Panc1 (cell line): ENCODE measurements at places on chromosomes 4 and X.
A peak's percentile ranks its signal among the peaks of the same experiment; 100 is the strongest.

GRCh38 chrX:141341341-141341740, 99.0 kb upstream of the SPANXC start:
- peak; percentile 5 for DNase-seq

GRCh38 chr4:87843936-87844335, 11.2 kb downstream of the MEPE start:
- no peak for DNase-seq

DNA sequence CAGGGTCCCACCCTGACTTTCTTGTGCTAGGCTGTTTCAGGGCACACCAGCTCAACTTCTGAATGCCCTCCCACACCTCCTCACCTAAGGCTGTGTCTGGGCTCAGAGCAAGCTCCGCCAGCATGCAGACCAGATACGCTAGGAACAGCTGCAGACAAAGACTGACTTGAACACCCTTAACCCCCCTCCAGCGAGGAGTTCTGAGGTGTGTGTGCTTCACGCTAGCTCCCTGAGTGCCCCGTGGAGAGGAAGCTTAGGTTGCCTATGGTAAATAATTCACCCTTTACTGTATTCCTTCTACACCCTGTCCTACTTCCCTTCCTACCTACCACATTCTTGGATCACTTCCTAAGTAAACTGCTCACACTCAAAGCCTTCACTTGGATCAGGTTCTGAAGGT, 115.0 kb downstream of the VCX3B start:
- DNase-seq = no peak

DNA sequence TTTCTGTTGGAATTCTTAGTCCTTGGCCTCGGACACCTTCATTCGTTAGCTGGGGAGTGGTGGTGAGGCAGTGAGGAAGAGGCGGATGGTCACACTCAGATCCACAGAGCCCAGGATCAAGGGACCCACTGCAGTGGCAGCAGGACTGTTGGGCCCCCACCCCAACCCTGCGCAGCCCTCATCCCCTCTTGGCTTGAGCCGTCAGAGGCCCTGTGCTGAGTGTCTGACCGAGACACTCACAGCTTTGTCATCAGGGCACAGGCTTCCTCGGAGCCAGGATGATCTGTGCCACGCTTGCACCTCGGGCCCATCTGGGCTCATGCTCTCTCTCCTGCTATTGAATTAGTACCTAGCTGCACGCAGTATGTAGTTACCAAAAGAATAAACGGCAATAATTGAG, 23.4 kb downstream of the PIGG start:
- DNase-seq = no peak

- DNase-seq = no peak
Observed at GRCh38 chrX:9258421-9259104, 206.3 kb upstream of the TBL1X start.

- no peak for DNase-seq
Observed at GRCh38 chr4:97152149-97152548, 991.1 kb downstream of the STPG2 start.

GRCh38 chr4:161829591-161829990, 334.2 kb downstream of the FSTL5 start:
- no peak for DNase-seq

GRCh38 chr4:3238721-3239120, 10.2 kb upstream of the MSANTD1 start:
- no peak for DNase-seq

- DNase-seq = no peak
Observed at GRCh38 chr4:25862411-25863346, at the start of gene SEL1L3. Gene SEL1L3, minus strand, starts transcription at chr4:25862988. Its CDS starts 152 bp downstream, at chr4:25862836.

GRCh38 chr4:79682161-79682560, 274.1 kb upstream of the GK2 start:
- DNase-seq = no peak

DNA sequence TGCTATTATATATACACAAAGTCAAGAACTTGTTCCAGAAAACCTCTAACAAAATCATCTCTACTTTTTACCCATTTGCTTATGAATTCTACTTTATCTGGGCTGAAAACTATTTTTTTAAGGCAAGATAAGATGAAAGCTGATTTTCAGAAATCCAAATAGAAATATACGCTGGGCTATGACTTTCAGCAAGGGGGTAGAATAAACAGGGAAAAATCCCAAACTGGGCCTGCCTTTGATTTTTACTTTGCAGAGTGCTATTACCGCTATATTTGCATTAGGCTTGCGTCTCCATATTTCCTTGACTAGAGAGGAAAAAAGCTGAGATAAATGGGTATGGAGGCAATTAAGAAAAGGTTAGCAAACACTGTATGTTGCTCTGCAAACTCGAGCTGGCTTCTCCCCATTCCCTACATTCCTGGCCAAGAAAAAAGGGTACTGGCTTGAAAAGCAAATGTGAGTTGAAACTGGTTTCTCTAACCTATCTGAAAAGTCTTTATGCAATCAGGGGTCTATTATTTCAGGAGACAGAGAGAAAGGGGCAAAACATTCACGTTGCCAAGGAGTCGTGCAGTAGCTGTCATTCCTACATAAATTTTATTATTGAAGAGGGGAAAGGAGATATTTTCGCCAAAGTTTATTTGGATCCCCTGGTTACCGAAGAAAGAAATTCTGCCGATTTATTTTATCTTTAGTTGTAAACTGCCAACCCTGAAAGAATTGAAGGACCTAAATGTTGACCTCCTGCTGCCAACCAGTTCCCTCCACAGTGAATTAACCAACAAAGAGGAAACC, 2.2 kb downstream of the TMEM47 start:
- no peak for DNase-seq

DNA sequence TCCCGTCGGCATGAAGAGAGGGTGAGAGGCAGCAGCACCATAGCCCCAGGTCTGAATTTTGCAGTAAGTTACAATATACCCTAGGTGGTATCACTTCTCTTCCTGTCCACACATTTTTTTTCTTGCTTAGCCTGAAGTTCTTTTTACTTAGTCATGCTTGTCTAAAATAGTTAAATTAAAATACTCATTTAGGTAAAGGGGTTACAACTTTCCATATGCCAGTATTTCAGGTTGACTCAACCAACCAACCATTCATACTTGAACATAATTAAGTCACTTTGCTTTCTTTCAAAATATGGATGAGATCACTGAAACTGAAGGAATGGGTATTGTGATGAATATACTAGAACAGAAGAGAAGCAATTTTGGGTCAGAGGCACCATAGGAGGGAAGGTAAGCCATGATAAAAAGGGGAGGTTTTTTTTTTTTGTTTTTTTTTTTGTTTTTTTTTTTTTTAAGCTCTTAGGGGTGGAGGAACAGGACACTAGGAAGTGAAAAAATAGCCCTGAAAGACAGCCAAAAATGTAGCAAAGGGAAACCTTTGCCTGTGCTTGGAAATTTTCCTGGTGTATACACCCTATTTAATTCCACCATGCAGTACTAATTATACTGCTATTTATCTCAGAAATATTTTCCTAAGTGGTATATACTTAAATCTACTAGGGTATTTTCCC, 41.8 kb downstream of the RPS6KA3 start:
- DNase-seq = no peak

- no peak for DNase-seq
Observed at GRCh38 chr4:158234671-158235070, 24.4 kb downstream of the TMEM144 start.

DNA sequence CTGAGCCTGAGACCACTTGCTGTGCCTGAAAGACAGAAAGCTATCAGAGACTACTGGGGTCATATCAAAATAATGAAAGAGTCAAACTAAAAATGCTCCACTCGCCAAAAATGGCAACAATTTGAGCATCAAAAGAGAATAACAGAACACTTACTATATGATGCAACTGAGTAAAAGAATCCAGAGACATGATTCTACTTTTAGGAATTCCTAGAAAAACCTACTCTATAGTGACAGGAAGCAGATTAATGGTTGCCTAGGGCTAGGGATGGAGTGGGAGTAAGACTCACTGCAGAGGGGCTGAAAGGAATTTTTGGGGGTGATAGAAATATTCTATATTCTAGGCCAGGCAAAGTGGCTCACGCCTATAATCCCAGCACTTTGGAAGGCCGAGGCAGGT, 29.4 kb upstream of the SLAIN2 start:
- no peak for DNase-seq

GRCh38 chr4:185700630-185701029, 111.4 kb downstream of the SORBS2 start:
- no peak for DNase-seq

DNA sequence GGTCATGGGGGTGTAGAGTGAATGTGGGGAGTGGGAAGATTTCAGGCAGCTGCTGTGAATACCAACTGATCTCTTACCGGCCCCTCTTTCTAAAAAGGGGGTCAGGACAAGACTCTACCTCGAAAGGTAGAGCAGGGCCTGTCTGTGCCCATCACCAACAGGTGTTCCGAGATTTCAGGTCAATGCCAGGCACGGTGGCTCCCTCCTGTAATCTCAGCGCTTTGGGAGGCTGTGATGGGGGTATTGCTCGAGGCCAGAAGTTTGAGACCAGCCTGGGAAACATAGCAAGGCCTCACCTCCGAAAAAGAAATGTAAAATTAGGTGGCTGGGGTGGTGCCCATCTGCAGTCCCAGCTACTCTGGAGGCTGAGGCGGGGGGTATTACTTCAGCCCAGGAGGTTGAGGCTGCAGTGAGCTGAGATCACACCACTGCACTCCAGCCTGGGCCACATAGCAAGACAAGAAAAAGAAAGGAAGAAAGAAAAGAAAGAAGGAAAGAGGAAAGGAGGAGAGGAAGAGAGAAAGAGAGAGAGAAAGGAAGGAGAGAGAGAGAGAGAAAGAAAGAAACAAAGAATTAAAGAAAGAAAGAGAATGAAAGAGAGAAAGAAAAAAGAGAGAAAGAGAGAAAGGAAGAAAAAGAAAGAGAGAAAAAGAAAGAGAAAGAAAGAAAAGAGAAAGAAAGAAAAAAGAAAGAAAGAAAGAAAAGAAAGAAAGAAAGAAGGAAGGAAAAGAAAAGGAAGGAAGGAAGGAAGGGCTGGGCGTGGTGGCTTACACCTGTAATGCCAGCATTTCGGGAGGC, 50.1 kb downstream of the CRLF2 start:
- no peak for DNase-seq

DNA sequence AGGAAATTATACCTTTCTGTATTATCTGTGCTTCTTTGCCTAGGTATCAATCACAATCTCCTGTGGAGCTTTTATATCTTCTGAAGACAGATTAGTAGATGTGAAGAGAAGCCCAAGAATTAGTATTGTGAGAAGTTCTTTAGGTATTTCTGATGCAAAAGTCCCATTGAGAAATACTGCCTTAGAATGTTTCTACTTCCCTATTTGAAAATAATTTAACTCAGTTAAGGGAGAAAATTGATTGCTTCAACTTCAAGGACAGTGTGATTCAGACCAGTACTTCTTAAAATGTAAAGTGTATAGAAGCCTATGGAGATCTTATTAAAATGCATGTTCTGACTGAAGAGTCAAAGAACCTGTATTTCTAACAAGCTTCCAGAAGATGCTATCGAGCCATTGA, 9.0 kb downstream of the EIF1AX start:
- no peak for DNase-seq

DNA sequence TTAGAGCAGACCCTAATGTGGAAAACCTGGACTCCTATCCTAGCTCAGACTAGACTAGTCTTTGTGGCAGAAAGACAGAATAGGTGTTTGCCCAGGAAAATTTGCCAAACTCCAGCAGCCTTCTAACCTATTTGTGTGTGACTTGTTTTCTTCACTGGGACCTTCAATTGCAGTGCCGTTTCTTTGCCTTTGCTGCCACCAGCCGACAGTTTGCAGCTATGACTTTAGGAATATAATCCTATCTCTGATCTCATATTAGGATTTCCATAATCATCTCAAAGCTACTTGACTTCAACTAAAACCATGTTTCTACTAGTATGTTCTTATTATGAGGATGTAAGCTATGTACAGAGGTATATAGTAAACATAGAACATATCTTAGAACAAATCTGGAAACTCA, 60.2 kb upstream of the PGAM4 start:
- DNase-seq = no peak

DNA sequence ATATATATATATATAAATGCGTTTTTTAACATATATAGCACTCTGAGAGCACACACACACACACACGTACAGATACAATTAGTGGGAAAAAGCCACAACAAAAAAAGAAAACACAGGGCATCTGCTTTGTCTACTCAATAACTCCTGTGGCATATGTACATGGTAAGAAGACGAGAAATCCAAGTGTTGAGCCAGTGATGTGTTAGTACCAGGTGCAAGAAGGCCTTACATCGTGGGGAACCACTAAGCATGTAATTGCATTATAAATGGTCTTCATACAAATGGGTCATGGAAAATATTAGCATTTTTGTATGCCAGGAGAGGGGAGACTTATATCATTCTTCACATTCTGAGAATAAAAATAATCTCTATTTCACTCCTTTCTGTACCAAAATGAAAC, 62.7 kb upstream of the FAM47B start:
- no peak for DNase-seq

DNA sequence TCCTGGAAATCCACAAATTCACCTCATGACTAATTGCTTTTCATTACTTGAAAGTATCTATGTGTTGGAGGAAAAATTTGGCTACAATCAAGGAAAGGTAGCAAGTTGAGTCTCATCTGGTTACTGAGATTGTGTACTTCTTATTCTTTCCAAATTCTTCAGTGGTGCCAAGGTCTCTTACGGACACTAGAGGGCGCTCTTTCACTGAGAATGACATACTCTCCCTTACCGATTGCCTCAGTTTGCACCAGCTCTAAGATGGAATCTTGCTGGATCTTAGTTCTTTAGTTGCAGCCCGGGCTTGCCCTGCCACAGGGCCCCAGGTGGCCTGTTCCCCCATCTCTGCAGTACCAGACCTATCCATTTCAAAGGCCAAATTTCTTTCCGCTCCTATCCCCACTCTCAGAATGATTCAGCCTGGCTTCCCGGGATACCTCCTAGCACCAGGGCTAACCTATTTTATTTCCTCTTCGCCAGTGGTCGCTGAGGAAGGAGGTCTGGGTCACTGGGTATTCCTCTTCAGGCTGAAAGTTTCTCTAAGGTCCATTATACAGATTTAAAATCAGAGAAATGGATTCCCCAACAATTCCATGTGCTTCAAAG, 24.6 kb upstream of the GPR50 start:
- DNase-seq = peak; percentile 58

DNA sequence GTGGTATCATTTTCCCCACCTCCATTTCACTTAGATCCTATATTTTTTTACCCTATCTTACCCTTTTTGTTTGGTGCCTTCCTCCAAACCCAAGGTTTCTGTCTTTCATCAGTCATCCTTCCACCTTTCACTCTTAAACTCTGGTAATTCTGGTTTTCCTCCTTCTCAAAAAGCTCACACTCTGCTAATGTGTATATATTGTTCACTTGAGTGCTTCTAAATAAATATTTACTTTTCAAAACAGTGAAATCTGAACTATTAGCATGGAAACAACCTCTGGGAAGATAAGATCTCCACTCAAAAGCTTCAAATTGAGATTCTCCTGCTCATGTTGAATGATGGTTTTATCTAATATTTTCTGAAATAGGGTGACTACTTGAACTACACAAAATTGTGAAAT, 21.5 kb downstream of the XIAP start:
- no peak for DNase-seq

DNA sequence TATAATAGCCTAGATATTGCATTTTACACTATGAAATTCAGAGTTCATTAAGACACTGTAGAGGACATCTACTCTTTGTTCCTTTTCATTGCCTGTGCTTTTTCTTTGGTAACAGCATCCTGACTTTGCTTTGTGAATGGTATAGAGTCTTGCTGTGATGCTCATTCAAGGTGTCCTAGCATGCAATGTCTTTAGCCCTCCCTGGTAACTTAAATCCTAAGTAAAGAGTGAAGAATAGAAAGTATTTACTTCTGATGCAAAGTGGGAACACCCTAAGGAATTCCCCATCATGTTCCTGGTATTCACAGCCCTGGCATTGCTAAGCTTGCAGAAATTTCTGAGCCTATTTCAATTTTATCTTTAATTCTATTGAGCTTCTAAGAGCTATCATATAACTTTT, 400.1 kb downstream of the FAT4 start:
- DNase-seq = no peak

GRCh38 chr4:169103966-169104412, 93.9 kb upstream of the CBR4 start:
- no peak for DNase-seq
